ENCODE measurements at places on chromosomes 6 and 20. TPM values are rescaled to one million over a fixed set of nuclear protein-coding genes. Genes with fewer than 3 reads are reported as not detected.

Gene LY6G6F
- total RNA-seq, result not detected

Gene KCNQ5
- total RNA-seq, result 0.49 TPM

Gene FYN
- total RNA-seq, result 90.9 TPM

Gene BNIP5
- total RNA-seq, result not detected

Gene ACSS1
- total RNA-seq, result 11.7 TPM

Gene C6orf15
- total RNA-seq, result not detected

Measured in hair follicle dermal papilla cell (primary cell).